ENCODE measurements at places on chromosomes 5 and 9.

- DNase-seq = no peak
Measured at GRCh38 chr5:92181656-92182055, 798.5 kb upstream of the ARRDC3 start.

- no peak for DNase-seq
Measured at GRCh38 chr5:88682131-88682530, 200.9 kb downstream of the MEF2C start.

GRCh38 chr9:27752069-27752468 lies 178.8 kb upstream of the C9orf72 start:
- no peak for DNase-seq

GRCh38 chr5:95027775-95028174 lies 257.1 kb downstream of the MCTP1 start:
- DNase-seq = no peak

DNA sequence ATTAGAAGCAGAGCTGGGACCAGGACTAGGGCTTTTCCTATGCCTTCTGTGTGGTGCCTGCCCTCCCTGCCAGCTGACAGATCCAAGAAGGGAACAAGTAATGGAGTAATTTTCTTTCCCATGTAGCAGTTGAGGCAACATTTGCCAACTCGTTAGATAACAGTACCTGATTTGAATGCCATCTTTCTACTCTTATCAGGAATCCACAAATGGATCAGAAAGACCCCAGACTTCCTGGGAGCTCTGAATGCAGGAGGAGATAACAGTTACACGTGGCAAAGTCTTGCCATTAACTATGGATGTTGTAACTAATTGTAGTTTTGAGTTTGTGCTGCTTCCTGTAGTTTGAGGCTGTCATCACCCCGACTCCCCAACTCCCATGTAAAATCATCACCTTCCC lies 39.2 kb downstream of the RCL1 start:
- no peak for DNase-seq

DNA sequence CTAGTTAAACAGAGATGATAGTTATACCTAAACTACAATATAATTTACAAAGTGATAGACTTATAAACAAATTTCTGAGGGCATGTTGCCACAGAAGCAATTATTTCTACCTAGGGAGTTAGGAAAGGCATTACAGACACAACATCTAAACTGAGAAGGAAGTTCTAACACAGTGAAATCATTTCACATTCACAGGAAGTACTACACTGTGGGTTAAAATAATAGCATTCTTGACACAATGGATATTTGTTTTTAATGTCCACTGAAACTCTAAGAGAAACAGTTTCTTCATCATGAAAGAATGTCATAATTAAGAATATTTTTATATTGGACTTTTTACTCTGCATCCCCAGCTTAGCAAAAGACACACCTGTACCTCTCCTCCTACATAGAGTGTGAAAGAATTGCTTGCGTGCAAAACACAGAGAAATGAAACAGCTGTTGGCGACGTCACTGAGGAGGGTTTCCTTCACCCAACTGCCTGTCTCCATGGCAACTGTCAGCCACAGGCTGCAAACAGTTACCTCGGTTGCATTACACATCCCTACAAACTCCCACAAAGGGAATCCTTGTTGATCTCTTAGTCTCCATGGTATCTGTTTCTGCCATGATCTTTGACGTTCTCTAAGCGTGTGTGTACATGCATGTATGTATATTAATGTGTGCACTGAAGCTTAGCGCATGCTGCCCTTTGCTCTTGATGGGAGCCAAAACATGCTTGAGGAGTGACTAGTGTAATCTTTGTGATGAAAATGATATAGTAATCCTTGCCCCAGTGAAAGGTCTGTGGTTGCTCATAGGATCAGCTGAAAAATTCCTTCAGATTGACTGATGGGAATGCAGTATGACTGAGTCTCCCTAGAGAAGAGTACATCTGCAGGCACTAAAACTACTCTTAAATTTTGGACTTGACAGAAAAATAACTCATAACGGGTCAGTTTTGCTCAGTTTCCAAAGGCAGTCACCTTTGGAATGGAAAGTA lies 168.5 kb downstream of the ACTL7B start:
- peak; percentile 34 for DNase-seq

DNA sequence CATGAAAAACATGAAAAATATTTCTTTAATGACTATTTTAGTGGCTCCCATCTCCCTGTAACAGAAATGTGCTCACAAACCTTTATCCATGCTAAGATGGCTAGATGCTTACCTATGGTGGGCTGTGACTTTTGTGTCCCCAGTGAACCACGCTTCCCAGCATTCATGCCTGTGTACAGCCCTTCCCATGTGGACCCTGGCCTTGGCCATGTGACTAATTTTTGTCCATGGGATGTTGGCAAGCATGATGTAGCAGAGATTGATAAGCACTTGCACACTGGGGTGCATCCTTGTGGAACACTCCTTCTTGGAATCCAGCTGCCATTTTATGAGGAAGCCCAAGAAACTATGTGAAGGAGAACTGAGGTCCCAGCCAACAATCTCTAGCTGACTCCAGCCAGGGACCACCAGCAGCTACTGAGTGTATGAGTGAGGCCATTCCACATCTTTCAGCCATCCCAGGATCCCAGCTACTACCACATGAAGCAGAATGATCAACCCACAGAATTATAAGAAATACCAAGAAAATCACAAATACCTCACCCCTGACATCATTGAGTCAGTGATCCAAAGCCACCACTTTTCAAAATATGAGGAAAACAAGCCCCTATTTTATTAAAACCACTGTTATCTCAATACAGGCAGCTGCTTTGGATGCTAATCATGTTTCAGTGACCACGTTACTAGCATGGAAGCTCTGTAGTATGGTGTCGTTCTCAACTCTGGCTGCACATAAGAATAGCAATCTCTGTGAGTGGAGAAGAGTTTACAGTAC lies 16.1 kb upstream of the RAI14 start:
- peak; percentile 82 for DNase-seq

DNA sequence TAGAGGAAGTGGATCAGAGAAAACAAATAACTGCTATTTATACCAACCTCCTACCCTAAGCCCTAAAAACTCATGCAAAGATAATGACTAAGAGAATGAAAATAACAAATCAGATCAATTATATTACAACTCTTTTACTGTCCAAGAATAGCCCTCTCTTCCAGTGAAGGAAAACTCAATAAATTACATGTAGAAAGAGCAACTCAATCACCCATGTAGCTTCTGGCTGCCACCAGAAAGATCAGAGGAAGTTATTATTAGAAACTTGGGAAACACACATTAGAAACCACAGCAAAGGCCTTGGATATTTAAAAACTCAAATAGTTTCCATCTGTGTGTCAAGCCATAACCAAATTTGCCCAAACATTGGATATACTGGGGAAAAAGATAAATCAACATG lies 134.0 kb upstream of the TARS1 start:
- DNase-seq = no peak

GRCh38 chr9:114681594-114682332 lies at the start of gene TEX48:
TEX48 (minus strand) TSS chr9:114682192; CDS start chr9:114671723, 10,469 bp downstream.
- no peak for DNase-seq

Data from AG04449 (cell line).